SK-N-SH treated with all-trans-retinoic acid at 6 μM for 48 hours (cell line): ENCODE measurements at places on chromosomes 4 and X.

DNA sequence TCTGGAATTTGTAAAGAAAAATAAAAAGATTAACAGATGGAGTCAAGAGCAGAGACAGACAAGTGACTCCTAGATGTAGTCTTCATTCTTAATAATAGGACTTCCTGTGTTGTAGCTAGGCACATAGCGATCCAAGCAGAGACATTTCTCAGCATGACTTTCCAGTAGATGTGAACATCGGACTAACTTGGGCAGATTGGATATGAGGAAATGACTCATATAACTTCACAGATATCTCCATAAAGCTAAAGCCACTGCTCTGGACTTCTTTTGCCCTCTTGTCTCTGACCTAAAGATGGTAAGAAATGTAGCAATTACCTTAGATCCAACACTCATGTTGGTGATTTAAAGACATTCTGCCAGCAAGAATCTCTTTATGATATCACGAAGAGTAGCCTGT, 131.7 kb downstream of the EPHA5 start:
- ATAC-seq = no peak

- ATAC-seq = no peak
These were observed 587.2 kb upstream of the KLHL4 start for GRCh38 chrX:86930419-86930818.

- no peak for ATAC-seq
These were observed 2.0 kb upstream of the PROM1 start for GRCh38 chr4:16085822-16086221.

GRCh38 chr4:81257021-81257420, 42.0 kb upstream of the PRKG2 start:
- no peak for ATAC-seq

- no peak for ATAC-seq
These were observed 1722.9 kb upstream of the PCDH10 start for GRCh38 chr4:131426023-131426758.

DNA sequence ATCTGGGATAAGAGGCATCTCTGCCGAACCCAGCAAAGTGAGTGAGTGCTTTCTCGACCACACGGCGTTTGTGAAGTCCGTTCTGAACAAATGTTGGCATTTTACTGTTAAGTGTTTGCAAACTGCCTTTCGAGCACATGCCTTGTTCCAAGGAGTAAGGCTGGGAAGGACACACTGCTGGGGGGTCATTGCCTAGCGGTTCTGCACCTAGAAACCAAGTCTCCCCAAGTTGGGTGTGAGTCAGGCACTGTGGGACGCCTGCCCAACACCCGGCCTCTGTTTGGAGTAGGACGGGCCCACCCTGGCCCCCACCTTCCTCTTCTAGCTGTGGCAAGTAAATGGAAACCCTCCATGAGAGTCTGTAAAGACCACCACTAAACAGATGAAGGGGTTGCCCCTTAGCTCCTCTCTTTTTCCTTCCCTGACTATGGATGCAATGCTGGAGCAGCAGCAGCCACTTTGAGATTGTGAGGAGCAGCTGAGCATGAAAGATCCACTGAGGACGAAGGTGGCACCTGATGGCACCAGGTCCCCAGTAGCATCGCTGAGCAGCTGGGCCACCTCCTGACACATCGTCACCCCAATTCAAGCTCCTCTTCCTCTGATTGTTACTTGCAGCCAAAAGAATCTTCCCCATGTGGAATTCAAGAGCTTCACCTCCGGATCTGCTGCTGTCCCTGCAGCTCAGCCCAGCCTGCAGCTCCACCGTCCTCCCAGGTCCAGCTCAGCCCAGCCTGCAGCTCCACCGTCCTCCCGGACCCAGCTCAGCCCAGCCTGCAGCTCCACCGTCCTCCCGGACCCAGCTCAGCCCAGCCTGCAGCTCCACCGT, 6.3 kb downstream of the CPLX1 start:
- no peak for ATAC-seq

GRCh38 chrX:65532016-65532415, 2.6 kb downstream of the LAS1L start:
- no peak for ATAC-seq

DNA sequence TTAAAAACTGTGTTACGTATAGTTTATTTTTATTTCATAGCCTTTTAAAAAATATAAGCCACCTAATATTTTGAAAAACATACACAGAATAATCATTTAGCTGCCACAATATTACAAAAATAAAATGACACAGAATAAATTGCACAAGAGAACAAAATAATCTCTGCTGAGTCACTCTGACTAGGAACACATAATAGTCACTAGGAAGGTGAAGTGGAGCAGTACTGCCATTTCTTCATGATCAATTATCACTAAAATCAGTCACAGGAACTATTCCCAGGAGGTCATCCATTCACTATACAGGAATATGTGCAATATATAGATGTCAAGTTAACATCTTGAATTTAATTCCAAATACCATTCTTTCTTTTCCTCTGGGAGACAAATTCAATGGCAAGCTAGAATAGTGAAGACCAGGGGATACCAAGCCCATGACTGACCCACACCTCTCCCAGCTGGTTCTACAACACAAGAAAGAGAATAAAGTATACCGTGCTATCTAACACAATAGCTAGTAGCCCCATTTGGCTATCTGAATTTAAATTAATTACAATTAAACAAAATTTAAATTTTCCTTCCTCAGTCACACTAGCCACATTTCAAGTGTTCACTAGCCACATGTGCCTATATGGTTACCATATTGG, 5.9 kb downstream of the SMIM43 start:
- no peak for ATAC-seq

DNA sequence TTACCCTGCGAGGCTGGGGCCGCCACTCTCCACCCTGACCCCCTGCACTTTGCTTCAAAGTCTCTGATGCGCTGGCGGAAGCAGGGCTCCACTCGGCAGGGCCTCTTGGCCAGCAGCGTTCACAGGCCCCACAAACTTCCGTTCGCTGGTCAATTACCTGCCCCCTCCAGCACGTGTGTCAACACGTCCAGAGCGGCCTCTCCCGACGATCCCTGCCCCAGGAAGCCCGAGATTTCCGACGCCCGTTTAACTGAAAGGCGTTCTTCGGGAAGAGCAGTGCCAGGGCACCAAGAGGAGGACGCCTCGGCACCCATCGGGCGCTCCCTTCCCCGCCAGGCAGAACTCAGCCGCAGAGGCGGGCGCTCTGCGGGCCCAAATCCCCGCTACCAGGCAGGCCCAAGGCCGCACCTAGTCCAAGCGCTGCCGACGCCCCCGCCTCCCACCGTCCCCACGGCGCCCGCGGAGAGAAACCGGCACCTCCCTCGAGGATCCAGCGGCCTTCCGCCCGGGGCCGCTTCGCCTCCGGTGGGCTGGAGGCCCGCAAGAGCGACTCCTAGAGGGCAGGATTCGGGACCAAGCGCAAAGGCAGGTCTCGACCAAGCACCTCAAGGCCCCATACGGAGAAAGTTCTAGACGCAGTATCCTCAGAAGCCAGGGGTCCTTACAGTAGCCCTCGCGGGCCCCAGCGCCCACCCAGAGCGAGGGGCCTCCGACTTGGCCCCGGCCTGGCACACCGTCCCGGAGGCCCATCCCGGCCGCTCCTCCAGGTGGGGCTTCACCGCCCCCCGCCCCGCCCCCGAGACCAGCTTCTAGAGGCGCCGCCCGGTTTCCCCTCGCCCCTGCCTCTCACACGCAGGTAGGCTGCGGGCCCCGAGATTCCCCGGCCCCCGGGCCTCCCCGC, 586 bp downstream of the BCAP31 start:
- peak; percentile 42 for ATAC-seq
